Small intestine (tissue), 16 donors: ENCODE measurements at places on chromosomes 3 and 15. TPM values are rescaled to one million over a fixed set of nuclear protein-coding genes. Genes with fewer than 3 reads are reported as not detected.

DNA sequence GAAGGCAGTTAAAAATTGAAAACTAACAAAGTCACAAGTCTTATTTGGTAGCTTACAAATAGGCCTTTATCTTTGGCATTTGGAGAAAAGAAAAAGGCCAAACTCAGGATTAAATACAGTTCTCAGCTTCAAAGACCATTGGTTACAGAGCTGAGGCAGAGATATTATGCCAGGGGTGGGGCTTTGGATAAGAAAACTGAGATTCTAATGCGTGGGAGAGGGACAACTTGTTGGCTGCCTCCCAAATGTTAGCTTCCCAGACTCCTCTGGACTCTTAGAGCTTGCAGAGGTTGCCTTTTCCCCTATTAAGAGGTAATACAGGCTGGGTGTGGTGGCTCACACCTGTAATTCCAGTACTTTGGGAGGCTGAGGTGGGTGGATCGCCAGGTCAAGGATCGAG, 231.8 kb downstream of the SQOR start:
- DNase-seq, result no peak
- H3K4me1 ChIP-seq, result no peaks in the 10 kb centered on the region
- no peak overlapping the region for H3K27ac ChIP-seq
- no peak overlapping the region for H3K4me3 ChIP-seq
- no peaks in the 10 kb centered on the region for H3K36me3 ChIP-seq
- no peaks in the 10 kb centered on the region for H3K27me3 ChIP-seq

Gene NR1I2
- 105 TPM for polyA plus RNA-seq

Gene ZNF620
- 2.8 TPM for polyA plus RNA-seq

Gene RBP2
- 1,530 TPM for polyA plus RNA-seq

Gene KNL1
- 11.0 TPM for polyA plus RNA-seq

DNA sequence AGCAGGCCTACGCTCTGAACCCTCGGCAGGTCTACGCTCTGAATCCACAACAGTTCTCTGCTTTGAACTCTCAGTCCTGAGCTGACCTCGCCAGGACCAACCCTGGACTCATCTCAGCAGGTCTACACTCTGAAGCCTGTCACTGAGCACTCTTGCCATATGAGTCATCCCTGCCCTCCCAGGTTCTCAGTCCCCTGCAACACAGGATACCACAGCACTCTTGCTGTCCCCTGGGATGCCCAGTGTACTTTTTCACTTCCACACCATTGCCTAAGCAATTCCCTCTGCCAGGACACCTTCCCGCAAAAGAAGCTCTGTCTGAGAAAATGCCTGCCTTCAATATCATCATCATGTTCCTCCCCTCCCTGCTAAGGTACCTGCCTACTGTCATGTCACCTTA, 42.0 kb downstream of the NUP210 start:
- H3K27ac ChIP-seq, result no peak overlapping the region
- no peaks in the 10 kb centered on the region for H3K36me3 ChIP-seq
- no peak for DNase-seq
- H3K27me3 ChIP-seq, result no peaks in the 10 kb centered on the region

DNA sequence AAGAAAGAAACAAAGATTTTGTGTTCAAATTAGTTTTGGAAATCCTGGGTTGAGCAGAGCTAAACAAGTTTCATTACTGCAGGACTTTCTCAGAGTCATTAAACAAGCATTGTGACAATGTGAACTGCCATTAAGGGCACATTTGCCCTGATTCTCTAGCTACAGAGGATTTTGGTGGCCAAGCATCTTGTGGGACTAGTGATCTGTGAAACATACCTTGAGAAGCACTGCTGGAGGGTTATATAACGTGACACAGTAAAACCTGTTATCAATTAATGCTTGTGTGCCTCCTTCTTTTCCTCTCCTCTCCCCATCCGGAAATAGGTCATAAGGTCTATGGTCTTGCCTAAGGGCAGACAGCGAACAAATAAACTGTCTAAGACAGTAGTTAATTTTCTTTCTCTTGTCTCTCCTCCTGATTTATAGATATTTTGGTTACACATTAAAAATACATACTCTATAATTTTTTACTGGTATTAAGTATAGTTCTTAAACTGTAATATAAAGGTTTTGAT, 167.3 kb upstream of the NANOGP8 start:
- no peaks in the 10 kb centered on the region for H3K36me3 ChIP-seq
- H3K27me3 ChIP-seq, result no peaks in the 10 kb centered on the region
- H3K4me1 ChIP-seq, result no peaks in the 10 kb centered on the region
- H3K27ac ChIP-seq, result no peak overlapping the region
- no peak for DNase-seq

- no peaks in the 10 kb centered on the region for H3K36me3 ChIP-seq
- H3K4me3 ChIP-seq, result no peak overlapping the region
These were observed 269.0 kb downstream of the GOLGA6L6 start for GRCh38 chr15:20272422-20273184.

GRCh38 chr3:140187656-140188221, 252.8 kb downstream of the CLSTN2 start:
- DNase-seq, result no peak
- no peaks in the 10 kb centered on the region for H3K27me3 ChIP-seq
- H3K27ac ChIP-seq, result no peak overlapping the region
- no peaks in the 10 kb centered on the region for H3K4me1 ChIP-seq
- no peak overlapping the region for H3K4me3 ChIP-seq

GRCh38 chr3:186540221-186540834, 3.9 kb downstream of the CRYGS start:
- no peak overlapping the region for H3K4me3 ChIP-seq
- H3K4me1 ChIP-seq, result no peaks in the 10 kb centered on the region

DNA sequence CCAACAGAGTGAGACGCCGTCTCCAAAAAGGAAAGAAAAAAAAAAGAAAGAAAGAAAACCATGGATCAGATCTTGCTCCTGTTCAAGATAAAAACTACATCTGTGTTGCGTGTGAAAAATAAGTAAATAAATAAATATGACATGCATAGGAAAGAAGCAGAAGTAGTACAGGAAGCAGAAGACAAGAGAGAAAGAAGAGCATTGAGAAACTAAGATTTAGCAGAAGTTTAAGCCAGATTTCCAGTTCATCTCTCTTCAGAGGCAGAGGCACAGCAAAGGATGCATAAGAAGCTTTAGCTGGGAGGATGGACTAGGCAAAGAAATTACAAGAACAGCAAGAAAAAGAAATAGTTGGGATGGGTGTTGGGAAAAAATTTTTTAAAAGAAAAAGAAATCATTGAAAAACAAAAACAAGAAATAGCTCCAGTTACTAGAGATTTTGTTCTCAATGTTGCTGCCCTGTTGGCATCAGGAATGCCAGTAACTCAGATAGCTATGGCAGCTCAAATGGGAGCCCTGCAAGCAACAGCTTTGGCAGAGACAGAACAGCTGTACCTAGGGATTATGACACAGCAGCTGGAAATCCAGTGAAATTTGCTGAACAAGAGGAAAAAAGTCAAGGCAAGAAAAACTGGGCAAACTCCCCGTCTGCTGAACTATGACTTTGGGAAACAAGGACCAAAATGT, 17.3 kb downstream of the AP3S2 start:
- no peak for DNase-seq
- H3K4me3 ChIP-seq, result no peak overlapping the region
- no peaks in the 10 kb centered on the region for H3K27me3 ChIP-seq
- peaks cover 10% of the 10 kb centered on the region for H3K36me3 ChIP-seq
- H3K27ac ChIP-seq, result no peak overlapping the region
- H3K4me1 ChIP-seq, result no peaks in the 10 kb centered on the region

GRCh38 chr3:177220136-177220974, 23.1 kb upstream of the TBL1XR1 start:
- H3K27ac ChIP-seq, result no peak overlapping the region
- H3K4me1 ChIP-seq, result no peaks in the 10 kb centered on the region
- H3K27me3 ChIP-seq, result no peaks in the 10 kb centered on the region
- DNase-seq, result no peak

- no peaks in the 10 kb centered on the region for H3K36me3 ChIP-seq
- H3K4me3 ChIP-seq, result no peak overlapping the region
- no peak overlapping the region for H3K27ac ChIP-seq
- no peaks in the 10 kb centered on the region for H3K27me3 ChIP-seq
- peaks cover 4% of the 10 kb centered on the region for H3K4me1 ChIP-seq
These were observed 27.8 kb downstream of the ACSBG1 start for GRCh38 chr15:78206326-78207109.
